ENCODE measurements at places on chromosomes 1 and 21.
A peak's percentile ranks its signal among the peaks of the same experiment; 100 is the strongest.

DNA sequence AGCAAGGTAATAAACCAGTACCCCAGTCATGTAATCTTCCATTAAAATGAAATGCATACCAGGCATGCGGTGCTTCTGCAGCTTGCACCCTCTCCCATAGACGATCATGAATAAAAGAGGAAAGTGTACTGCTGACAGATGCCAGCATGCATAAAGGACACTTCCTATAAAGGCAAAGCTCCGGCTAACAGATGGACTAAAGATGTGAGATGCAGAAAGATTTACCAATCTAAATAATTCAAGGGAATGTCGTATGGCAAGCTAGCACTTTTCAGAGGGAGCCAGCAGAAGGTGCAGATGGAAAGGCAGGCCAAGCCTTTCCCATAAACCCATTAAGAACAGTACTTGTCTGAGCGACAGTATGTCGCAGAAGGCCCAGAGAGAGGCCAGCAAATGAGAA is 542.0 kb downstream of the NUF2 start:
- no peak overlapping the region for H3K4me3 ChIP-seq
- no peaks in the 10 kb centered on the region for H3K27me3 ChIP-seq
- no peaks in the 10 kb centered on the region for H3K4me1 ChIP-seq
- no peak overlapping the region for H3K27ac ChIP-seq

DNA sequence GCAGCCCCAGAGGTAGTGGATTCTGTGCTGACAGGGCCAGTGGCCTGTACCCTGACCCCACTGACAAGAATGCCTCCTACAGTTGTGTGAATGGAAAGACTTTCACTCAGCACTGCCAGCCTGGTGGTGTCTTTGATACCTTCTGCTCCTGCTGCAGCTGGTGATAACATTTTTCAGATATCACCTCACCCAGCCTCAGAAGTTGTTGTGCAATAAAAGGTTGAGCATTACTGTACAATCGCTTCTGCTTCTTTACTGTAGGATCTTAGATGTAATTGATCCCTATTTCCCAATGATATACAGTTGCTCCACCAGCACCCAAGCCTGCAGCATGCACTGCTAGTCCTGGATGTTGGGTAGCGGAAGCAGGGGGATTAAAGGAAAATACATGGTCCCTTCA is 4.8 kb upstream of the CHIA start:
- DNase-seq = no peak
- H3K27me3 ChIP-seq = no peaks in the 10 kb centered on the region
- H3K36me3 ChIP-seq = no peaks in the 10 kb centered on the region

DNA sequence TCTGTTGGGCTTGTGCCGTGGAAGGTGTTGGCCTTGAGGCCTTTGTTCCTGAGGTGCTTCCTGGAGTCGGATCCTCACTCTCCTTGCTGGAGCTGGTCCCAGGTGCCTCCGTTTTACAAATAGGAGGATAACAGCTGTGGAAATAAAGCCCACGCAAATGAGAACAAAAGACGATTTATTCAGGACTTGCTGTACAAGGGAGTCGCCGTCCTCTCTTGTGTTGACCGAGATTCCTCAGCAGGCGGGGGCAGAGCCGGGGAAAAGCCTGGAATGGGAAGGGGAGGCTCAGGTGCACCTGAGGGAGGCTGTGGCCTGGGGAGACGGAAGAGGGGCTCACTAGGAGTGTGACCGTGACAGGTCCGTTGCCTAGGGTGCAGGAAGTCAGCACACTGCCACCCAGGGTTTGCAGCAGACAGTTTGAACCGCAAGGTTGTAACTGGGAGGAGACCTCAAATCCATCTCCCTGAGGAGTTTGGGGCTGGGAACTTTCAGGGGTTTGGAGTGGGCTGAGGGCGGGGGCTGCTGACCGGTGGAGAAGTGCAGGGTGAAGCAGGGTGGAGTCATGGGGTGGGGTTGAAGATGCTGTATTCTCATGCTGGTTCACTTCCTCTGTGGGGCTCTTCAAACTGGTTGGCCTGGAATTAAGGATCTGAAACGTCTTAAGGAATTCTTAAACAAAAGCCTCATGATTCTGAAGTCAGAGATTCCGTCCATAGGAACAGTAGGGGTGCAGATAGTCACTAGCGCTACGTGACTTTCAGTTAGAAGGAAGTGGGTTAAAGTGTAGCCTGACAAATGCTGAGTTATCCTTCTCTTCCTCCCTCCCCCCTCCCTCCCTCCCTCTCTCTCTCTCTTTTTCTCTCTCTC is 2.6 kb upstream of the CSTB start:
- no peak for DNase-seq
- no peak overlapping the region for H3K4me3 ChIP-seq
- peaks cover 7% of the 10 kb centered on the region for H3K36me3 ChIP-seq
- no peaks in the 10 kb centered on the region for H3K27me3 ChIP-seq
- peaks cover 18% of the 10 kb centered on the region for H3K4me1 ChIP-seq
- H3K27ac ChIP-seq = no peak overlapping the region

DNA sequence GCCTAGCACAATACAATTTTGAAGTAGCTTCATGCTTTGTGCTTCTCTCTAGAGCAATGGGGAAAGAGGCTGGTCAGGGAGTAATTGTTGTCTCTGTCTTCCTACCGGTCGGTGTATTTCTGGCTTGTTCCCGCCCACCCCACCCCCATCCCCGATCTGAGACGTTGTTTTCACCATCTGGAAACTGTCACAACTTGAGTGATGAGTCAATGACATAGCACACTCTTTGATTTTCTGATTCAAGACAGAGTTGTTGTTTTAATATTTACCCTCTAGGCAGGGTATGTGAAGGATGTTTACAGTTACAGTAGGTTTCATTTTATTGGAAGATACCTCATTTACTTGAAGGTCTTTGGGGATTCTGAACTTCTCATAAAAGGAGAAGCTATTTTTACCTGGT is 7.0 kb downstream of the IL12RB2 start:
- DNase-seq = no peak
- H3K4me3 ChIP-seq = no peak overlapping the region
- no peak overlapping the region for H3K27ac ChIP-seq
- no peaks in the 10 kb centered on the region for H3K27me3 ChIP-seq

- peak overlapping the region; percentile 24 for H3K27ac ChIP-seq
- peaks cover 37% of the 10 kb centered on the region for H3K4me1 ChIP-seq
- H3K36me3 ChIP-seq = no peaks in the 10 kb centered on the region
- no peak for DNase-seq
Measured at GRCh38 chr1:54486907-54487306, 61.1 kb upstream of the ACOT11 start.

GRCh38 chr1:19734056-19734455 is 65.7 kb downstream of the TMCO4 start:
- H3K4me3 ChIP-seq = no peak overlapping the region
- peaks cover 29% of the 10 kb centered on the region for H3K36me3 ChIP-seq
- DNase-seq = no peak

- H3K4me3 ChIP-seq = peak overlapping the region; percentile 3
- no peaks in the 10 kb centered on the region for H3K36me3 ChIP-seq
- H3K27ac ChIP-seq = peak overlapping the region; percentile 29
- no peaks in the 10 kb centered on the region for H3K27me3 ChIP-seq
Measured at GRCh38 chr1:169604781-169605560, 18.7 kb upstream of the F5 start.

DNA sequence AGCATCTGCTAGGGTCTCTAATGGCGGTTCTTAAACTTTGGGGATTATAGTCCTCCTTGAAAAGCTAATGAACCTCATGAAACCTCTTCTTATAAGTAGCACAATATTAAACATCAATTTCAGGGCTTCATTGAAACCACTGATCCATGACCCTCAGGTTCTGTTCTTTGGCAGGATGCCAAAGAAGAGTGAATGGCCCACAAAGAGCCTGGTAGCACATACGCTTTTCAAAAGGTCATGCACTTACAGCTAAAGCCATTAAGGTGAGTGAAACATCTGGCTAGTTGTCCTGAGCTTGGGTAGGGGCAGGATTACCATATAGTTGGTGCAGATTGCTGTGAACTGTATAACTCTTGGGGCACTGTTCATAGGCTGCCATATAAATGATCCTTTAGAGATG is 42.3 kb downstream of the MDM4 start:
- no peak overlapping the region for H3K27ac ChIP-seq
- DNase-seq = no peak
- peaks cover 7% of the 10 kb centered on the region for H3K4me1 ChIP-seq
- H3K4me3 ChIP-seq = no peak overlapping the region
- H3K36me3 ChIP-seq = peaks cover 23% of the 10 kb centered on the region

GRCh38 chr1:194658090-194658439 is 1471.7 kb upstream of the B3GALT2 start:
- no peak for DNase-seq
- H3K4me3 ChIP-seq = no peak overlapping the region
- no peaks in the 10 kb centered on the region for H3K4me1 ChIP-seq
- H3K27ac ChIP-seq = no peak overlapping the region
- H3K36me3 ChIP-seq = no peaks in the 10 kb centered on the region
- no peaks in the 10 kb centered on the region for H3K27me3 ChIP-seq

GRCh38 chr1:154686507-154686906 is 78.5 kb upstream of the ADAR start:
- H3K4me3 ChIP-seq = no peak overlapping the region
- no peaks in the 10 kb centered on the region for H3K27me3 ChIP-seq
- DNase-seq = no peak
- H3K4me1 ChIP-seq = no peaks in the 10 kb centered on the region

DNA sequence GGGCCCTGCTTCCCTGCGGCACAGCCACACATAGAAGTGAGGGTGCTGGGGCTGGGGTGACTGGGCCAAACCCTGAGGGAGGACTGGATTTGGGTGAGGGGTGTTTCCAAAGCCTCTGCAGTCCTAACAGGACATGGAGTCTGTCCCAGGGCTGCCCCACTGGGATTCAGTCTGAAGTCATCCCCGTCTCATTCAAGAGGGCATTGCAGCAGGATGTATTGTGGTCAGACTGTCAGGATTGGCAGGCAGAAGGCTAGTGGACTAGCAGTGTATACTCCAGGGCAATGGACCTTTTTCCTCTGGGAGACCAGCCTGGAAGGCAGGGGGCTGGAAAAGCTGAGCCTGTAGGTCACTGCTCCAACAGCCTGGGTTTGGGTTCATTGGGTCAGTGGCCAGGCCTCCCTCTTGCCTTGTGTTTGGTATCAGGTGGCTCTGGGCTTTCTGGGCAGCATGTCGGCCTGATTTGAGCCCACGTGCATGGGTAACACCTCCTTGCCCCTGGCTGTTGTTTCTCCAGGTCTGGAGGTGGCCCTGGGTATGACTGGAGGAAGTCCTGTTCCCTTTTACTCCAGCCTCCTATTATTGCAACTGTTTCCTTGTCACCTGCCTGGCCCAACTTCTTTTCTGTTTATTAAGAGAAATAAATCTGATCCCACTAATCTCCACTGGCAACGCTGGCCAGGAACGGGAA is 41.0 kb upstream of the SYNC start:
- no peak overlapping the region for H3K4me3 ChIP-seq
- H3K36me3 ChIP-seq = no peaks in the 10 kb centered on the region
- DNase-seq = no peak
- H3K27ac ChIP-seq = no peak overlapping the region

DNA sequence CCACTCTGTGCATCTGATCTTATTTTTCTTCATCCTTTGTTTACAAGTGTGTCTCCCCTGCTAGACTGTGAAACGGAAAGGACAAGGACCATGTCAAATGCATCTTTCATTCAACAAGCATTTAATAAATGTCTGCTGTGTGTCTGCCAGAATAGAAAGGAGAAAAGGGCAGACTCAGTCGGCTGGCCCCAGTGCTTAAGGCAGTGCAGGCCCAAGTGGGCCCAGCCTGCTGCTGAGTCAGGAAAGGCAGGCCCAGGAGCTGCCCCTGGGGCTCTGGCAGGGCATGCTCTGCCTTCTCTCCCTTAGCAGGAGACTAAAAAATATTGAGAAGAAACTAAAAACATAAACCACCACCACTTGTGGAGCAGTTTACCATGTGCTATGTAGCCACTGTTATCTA is 38.1 kb downstream of the PLEKHA6 start:
- no peak for DNase-seq
- no peak overlapping the region for H3K27ac ChIP-seq
- no peak overlapping the region for H3K4me3 ChIP-seq
- H3K27me3 ChIP-seq = no peaks in the 10 kb centered on the region

- no peak overlapping the region for H3K4me3 ChIP-seq
- H3K27ac ChIP-seq = no peak overlapping the region
- no peaks in the 10 kb centered on the region for H3K36me3 ChIP-seq
- no peak for DNase-seq
- peaks cover 15% of the 10 kb centered on the region for H3K4me1 ChIP-seq
- no peaks in the 10 kb centered on the region for H3K27me3 ChIP-seq
Measured at GRCh38 chr21:42199868-42200463, 19.0 kb upstream of the ABCG1 start.

DNA sequence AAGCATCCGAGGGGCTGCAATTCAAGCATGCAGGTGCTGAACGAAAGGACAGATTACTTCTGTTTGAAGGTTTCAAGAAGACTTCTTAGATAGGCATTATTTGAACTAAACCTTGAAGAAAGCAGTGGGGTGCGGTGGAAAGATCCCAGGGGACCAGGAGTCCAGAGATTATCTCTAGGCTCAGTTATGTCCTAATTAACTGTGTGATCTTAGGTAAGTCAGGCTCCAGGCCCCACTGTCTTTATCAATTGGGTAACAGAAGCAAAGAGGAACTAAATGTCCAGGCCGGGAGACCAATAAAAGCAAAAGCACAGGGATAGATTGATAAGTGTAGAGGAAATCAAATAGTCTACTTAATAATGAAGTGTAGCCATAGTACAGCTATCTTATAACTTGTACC is 72.9 kb upstream of the CDC42BPA start:
- no peaks in the 10 kb centered on the region for H3K4me1 ChIP-seq
- H3K27ac ChIP-seq = no peak overlapping the region
- H3K4me3 ChIP-seq = no peak overlapping the region
- peaks cover 3% of the 10 kb centered on the region for H3K27me3 ChIP-seq

- DNase-seq = no peak
- no peaks in the 10 kb centered on the region for H3K27me3 ChIP-seq
- H3K36me3 ChIP-seq = peaks cover 20% of the 10 kb centered on the region
- H3K4me3 ChIP-seq = no peak overlapping the region
- H3K27ac ChIP-seq = no peak overlapping the region
Measured at GRCh38 chr1:45569571-45569961, 14.3 kb upstream of the NASP start.

- no peak overlapping the region for H3K27ac ChIP-seq
- no peaks in the 10 kb centered on the region for H3K27me3 ChIP-seq
- H3K4me3 ChIP-seq = no peak overlapping the region
- H3K36me3 ChIP-seq = no peaks in the 10 kb centered on the region
Measured at GRCh38 chr1:109712321-109712864, 342 bp downstream of the GSTM5 start.

DNA sequence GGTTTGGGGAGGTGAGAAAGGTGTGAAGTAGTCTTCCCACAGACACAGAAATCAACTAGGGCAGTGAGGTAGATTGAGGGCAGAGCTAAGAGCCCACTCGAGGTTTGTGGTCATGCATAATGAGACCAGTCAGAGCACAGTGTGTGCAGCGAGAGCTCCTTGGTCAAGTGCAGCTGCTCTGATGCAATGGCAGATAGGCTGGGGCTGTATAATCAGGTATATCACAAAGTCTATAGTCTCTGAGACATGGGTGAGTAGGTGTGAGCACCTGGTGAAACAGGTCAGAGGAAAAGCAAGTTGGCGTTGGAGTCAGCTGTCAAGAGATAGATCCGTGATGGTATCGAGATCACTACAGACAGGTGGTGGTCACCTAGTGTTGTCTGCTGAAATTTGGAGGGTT is 17.6 kb downstream of the DSCAM start:
- H3K27ac ChIP-seq = no peak overlapping the region
- DNase-seq = no peak
- H3K27me3 ChIP-seq = no peaks in the 10 kb centered on the region
- H3K4me1 ChIP-seq = no peaks in the 10 kb centered on the region
- no peaks in the 10 kb centered on the region for H3K36me3 ChIP-seq
- no peak overlapping the region for H3K4me3 ChIP-seq
